Adipocyte (in vitro differentiated cells): ENCODE measurements at places on chromosomes 1 and 21.

- DNase-seq, result peak; percentile 75
Measured at GRCh38 chr1:181089676-181090544, 1.4 kb downstream of the IER5 start.

DNA sequence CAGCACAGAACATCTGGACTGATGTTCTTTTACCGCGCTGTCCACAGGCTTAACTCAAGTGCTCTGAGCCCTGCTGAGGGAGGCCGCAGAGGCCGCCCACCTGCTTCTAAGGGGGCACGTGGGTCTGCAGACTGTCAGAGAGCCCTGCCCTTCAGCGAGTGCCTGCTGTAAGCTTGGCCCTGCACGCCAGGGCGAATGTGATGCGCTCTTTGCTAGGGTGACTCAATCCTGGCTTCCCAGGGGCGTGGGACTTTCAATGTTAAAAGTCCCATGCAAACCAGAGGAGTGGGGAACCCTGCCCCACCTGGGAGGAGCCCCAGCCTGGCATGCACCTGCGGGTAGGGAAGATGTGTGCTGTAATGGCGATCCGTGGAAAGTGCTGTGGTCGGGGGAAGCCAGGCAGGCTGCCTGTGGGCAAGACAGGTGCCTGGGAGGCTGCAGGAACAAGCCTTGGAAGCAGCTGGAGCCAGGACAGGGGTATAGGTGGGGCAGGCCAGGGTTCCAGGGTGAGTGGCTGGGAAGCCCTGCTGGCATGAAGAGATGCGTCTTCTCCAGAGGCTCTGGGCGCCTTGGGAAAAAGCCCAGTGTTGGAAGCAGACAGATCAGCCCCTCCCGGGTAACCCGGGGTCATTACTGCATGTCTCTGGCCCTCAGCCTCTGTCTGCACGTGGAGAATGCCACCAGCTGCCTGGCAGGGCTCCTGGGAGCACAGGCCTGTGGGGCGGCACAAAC lies 594 bp upstream of the PANK4 start:
- DNase-seq, result peak; percentile 48

DNA sequence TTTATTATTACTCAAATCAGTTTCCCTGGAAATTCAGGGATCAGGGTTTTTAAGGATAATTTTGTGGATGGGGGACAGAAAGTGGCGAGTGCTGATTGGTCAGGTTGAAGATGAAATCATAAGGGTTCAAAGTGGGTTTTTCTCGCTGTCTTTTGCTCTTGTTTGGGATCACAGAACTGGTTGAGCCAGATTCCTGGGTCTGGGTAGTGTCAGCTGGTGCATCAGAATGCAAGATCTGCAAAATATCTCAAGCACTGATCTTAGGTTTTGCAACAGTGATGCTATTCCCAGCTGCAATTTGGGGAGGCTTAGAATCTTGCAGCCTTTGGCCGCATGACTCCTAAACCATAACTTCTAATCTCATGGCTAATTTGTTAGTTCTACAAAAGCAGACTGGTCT lies 9.3 kb downstream of the CHI3L2 start:
- DNase-seq, result no peak

GRCh38 chr1:181936768-181937581 lies 124.5 kb downstream of the ZNF648 start:
- DNase-seq, result peak; percentile 0

DNA sequence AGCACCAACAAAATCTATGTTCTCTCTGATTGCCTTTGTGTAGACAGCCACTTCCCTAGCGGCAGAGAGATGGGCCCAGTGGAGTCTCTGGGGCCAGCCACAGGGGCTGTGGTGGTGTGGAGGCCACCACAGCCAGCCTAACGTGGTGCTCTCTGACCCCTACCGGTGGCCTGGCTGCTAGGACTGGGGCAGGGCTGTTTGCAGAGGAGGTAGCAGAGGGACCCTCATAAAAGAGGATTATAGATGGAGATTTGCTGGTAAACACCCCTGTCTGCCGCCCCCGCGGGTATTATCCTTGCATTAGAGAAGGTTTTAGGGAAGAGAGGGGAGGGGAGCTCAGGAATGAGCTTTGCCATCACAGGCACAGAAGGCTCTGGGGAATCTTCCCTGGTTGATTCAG lies 310.3 kb upstream of the VAMP3 start:
- no peak for DNase-seq

DNA sequence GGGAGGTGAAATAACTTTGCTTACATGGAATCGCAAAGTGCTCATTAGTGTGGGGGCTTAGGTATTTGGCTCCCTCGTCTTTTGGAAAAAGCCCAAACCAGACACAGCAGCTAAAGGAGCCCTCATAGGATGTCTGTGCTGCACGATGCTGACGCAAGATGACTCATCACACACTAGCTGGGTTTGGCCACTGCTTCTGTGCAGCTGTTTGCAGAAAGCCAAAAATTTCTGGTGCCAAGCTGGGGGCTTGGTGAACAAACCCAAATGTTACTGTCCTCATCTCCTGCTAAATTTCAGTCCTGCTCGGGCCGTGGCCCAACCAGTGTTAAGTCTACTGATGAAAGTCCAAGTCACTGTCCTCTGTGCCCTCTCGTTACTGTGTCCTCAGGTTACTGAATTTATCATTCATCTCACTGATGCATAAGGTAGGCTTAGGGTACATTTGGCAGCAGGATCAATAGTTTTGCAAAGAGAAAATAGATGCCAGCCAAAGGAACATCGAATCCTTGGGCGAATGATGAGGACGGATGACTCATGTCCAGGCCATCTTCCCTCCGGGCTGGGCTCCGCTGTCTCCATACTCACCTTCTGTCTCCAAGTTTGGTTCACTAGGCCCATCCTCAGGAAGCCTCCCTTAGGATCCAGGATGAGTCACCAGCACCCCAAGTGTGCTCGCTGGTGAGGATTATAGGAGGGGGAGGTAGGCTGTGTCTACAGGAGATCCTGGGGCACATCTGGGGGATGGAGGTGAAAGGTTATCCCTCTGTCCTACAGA lies 177.7 kb downstream of the ADSS2 start:
- peak; percentile 89 for DNase-seq

- peak; percentile 96 for DNase-seq
Measured at GRCh38 chr1:7299329-7299799, 471.7 kb upstream of the VAMP3 start.

- DNase-seq, result no peak
Measured at GRCh38 chr1:30375156-30375555, 348.2 kb downstream of the MATN1 start.

DNA sequence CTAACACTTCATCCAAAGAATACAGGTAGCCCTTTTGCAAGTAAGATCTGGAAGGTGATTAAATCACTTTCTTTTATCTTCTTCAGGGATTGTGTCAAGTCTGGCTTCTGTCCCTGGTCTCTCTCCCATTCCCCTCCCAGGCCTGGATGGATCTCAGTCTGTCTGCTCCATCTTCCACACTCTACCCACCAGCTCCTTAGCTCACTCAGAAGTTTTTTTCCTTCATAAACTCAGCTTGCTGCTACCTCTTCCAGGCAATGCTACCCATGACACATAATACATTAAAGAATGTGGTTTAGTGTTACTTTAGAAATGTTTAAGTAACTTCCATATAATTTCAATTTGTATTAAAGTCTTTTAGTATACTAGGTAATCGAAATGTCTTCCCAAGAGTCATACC lies 133.1 kb downstream of the AKT3 start:
- DNase-seq, result peak; percentile 29

- DNase-seq, result no peak
Measured at GRCh38 chr1:172019976-172020375, 178.7 kb downstream of the DNM3 start.

DNA sequence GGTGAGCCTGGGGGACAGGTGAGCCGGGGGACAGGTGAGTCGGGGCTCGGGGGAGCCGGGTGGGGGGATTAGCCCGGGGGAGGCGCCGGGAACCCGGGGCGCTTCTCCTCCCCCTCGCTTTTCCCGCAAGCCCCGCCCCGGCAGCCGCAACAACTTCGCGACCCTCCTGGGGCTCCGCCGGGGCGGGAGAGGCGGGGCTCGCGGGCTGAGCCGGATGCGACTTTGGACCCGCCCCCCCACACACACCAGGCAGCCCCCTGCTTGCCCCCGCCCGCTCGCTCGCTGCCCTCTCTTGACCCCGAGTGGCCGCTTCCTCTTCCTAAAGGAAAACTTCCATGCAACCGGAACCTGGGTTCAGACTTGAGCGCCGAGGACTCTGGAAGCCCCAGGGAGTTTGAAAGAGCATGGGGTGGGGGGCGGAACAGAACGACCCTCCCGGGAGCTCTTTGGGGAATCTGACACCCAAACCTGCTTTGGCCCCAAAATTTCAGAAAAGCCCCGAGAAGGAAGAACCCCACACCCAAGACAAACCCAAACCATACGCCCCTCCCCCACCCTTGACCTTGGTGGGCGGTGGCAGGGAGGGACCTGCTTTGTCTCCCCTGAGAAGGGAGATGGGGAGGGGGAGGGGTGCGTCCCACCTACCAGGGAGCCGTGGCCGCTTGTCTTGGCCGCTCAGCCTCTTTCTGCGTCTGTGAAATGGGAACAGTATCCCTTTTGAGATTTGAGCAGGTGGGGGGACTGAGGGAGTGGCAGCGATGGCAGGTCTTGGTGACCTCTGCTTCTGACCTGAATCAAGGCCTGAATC lies 550 bp downstream of the ARHGEF16 start:
- no peak for DNase-seq

- DNase-seq, result no peak
Measured at GRCh38 chr1:231317306-231318014, 20.2 kb downstream of the EXOC8 start.
